Stimulated activated CD4-positive, alpha-beta T cell treated with anti-CD3 and anti-CD28 coated beads, TNF-alpha, amount 100 ng/mL, for 1 hour (primary cell): ENCODE measurements at places on chromosomes 13 and 19.

DNA sequence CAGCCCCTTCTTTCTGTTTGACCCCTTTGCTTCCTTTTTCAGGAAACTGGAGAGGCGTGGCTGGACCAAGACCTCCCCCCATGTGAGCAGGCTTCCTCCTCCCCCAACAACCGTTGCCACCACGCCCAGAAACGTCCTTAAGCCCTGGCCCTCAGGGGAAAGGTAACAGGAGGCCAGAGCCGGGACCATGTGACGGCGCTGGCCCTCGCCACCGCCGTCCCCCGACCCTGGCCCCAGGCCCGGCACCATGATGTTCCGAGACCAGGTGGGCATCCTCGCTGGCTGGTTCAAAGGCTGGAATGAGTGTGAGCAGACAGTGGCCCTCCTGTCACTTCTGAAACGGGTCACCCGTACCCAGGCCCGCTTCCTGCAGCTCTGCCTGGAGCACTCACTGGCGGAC is 14.4 kb downstream of the SAMD4B start:
- no peak for DNase-seq

- no peak for DNase-seq
Observed at GRCh38 chr13:101327871-101328270, 88.4 kb downstream of the NALCN start.

DNA sequence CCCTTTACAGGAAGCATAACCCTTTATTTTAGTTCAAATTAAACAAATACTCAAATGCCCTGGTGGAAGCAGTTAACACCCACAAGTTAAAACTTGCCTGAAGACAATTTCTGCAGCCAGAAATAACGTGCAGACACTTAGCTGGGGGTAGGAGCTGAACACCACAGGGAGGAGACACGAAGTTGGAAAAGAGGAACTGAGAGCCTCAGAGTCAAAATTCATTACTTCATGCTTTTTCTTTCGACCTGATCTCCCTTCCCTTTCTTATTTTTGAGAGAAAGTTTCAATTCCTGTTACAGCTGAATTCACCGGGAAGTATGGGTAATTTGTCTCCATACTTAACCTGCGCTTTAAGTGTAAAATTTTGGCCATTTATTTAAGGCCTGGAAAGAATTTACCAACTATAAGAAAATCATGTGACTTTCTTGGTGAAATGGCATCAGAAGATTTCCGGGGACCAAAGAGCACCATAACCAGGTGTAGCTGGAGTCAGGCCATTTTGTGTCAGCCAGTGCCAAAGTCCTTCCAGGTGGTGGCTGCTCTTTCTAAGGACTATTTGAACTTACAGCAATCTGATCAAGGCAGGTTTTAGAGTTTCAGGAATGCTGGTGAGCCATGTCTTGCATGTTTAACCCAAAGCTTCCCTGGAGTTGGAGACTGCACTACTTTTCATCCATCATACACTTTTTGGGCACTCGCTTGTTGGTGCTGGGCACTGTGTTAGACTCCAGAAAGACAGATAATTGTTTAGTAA is 46.5 kb upstream of the RCBTB2 start:
- DNase-seq: no peak

GRCh38 chr13:38730332-38730731 is 43.5 kb downstream of the FREM2 start:
- DNase-seq: no peak

DNA sequence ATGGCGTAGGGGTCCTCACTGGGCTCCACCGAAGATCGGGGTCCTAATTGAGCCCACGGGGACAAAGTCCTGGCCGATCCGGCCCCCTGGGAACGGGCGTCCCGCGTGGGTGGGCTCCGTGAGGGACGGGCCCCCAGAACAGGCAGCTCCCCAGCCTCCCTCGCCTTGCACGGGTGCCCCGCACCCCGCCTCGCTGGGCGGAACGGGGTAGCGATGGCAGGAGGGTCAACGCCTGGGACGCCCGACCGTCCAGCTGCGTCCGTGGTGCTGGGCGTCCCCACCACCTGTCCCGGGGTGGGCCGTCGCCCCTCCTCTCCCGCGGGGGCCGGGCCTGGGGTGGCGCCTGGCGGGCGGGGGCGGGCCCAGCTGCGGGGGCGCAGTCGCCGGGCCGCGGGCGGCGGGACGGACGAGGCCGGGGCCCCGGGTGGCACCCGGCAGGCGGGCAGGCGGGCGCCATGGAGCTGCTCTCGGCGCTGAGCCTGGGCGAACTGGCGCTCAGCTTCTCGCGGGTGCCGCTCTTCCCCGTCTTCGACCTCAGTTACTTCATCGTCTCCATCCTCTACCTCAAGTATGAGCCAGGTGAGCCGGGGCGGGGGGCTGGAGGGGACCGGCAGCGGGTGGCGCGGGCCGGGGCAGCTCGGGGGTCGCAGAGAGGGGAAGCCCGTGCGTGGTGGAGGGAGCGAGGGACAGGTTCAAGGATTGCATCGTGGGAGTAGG is at the start of gene TMEM38A:
Gene TMEM38A, plus strand, starts transcription at position 377 of the 717 bp plus-strand sequence. Its CDS starts 79 bp downstream, at position 456.
- no peak for DNase-seq

GRCh38 chr19:40989453-40989852 is 1.6 kb upstream of the CYP2B6 start:
- DNase-seq: no peak

GRCh38 chr19:44847144-44848035 is 1.3 kb downstream of the NECTIN2 start:
- DNase-seq: no peak

DNA sequence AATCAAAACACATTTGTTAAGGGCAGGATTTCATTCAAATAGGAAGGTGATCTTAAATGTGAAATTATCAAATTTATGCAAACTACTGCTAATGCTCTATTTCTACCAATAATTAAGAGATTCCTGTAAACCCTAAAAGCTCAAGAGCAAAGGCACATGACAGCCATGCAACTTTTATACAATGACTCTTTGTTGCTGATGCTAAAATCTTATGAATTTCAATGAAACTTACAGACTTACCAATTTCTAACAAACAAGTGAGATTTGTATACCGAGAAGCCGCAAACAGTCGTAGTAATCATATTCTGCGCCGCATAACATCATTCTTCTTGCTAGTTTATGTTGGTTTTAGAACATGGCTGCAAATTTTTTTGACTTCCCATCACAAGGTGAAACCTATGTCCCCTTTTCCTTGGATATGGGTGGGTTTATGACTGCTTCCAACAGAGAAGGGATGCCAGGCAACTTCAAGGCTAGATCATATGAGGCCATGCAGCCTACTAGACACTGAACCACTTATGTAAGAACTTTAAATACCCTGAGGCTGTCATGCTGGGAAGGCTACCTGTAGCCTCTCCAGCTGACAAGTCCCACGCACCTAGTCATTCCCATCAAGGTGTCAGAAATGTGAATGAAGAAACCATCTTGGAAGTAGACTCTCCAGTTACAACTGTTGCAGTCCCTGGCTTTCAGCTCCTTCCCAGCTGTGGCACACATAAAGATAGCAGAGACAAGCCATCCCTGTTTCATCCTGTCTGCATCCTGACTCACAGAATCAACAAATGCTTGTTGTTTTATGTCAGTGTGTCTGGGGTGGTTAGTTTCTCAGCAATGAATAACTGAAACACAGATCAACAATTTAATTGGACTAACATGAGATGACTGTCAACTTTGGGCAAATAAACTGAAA is 42.0 kb downstream of the LNX2 start:
- no peak for DNase-seq

- no peak for DNase-seq
Observed at GRCh38 chr19:18223860-18224524, 2.2 kb downstream of the PDE4C start.

DNA sequence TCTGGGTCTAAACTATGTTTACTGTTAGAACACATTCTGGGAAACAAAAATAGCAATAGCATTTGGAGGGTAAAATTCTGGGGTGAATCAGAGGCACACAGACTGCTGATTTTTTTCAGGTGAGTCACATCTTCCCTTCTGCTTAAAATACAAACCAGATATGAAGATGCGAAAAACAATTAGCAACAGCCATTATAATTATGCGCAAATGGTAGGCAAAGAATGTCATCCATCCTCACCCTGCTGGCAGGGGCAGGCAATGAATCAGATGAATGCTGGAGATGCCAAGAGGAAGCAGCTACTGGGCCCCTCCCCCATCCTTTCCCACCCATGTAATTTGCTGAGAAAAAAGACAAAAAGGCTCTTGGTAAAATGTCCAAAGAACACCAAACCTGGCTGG is 282.9 kb downstream of the KLF5 start:
- no peak for DNase-seq

DNA sequence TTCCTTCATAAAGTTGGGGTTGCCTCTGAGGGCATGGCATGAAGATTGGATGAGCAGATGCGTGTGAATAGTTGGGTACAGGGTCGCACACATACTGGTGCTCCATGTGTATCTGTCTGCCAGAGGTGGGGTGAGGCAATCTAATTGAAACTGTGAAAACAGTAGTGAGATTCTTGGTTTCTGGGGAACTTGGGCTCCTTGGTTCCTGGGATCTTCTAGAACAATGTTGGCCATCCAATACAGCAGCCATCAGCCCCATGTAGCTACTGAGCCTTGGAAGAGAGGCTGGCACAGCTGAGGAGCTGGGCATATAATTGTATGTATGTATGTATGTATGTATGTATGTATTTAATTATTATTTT is 616 bp downstream of the FCHO1 start:
- no peak for DNase-seq

DNA sequence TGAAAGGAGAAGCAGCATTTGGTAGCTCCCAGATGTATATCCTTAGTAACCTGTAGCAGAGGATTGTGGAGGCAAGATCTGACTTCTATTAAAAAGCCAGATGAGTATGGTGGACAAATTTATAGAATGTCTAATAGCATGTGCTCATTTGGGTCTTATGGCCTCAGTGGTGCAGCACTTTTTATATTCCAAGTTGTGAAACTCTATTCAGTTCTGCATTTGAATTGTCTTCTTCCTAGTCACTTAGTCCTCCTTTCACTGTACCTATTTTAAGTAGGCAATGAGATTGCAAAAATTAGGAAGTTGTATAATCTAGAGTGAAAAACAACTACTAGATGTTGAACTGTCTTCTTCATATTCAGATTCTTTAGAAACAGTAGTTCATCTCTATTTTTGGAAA is 412.5 kb upstream of the PCDH9 start:
- DNase-seq: no peak

DNA sequence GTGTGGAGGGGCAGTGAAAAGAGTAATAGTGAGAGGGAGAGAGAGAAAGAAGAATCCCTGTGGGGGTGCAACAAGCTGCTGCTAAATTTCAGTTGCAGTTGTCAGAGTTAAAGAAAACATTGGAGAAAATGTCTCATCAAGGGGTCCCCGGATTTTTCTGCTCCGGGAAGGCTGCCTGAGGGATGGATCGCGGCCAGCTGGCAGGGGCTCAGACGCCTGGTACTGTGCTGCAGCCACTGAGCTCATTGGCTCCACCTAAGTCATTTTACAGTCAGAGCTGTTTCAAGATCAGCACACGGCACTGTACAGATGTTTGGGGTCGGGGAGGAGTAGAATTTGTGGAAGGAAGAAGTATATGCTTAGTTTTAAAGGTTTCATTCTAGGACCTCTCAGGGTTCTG is 106.2 kb downstream of the SHISA2 start:
- no peak for DNase-seq

GRCh38 chr13:74839656-74840055 is 642.3 kb downstream of the TBC1D4 start:
- no peak for DNase-seq

DNA sequence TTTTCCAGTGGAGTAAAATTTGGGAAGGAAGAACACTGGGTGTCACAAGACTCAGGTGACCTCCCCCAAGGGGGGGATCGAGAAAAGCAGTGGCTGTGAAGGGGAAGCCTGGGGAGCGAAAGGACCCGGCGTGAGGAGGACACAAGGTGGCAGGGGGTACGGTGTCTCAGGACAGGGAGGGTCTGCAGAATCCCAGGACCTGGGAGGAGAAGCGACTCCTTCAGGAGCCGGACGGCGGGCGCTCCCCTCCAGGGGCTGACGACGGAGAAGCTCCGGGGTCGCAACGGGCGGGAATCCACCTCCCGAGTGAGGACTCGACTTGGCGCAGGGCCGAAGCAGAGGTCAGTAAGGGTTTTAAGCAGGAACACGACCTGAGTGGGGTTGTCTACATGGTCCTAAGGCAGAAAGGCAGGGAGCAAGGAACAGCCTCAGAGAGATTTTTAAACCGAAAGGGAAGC is 529 bp downstream of the ZNF836 start:
- DNase-seq: no peak

DNA sequence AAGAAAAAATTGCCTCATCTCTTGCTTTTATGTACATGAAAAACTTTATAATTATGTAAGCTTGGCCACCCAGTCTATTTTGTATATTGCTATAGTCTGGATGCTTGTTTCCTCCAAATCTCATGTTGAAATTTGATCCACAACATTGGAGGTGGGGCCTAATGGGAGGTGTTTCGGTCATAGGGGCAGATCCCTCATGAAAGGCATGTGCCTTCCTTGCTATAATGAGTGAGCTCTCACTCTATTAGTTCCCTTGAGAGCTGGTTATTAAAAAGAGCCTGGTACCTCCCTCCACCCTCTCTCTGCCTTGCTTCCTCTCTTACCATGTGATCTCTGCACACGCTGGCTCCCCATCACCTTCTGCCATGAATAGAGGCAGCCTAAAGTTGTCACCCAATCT is 1005.1 kb downstream of the PCDH9 start:
- DNase-seq: no peak

- no peak for DNase-seq
Observed at GRCh38 chr19:2016041-2016807, 710 bp upstream of the BTBD2 start.

- no peak for DNase-seq
Observed at GRCh38 chr13:40979232-40979631, 39.9 kb downstream of the ELF1 start.

- peak; percentile 44 for DNase-seq
Observed at GRCh38 chr13:45280751-45281634, 60.0 kb downstream of the TPT1 start.

DNA sequence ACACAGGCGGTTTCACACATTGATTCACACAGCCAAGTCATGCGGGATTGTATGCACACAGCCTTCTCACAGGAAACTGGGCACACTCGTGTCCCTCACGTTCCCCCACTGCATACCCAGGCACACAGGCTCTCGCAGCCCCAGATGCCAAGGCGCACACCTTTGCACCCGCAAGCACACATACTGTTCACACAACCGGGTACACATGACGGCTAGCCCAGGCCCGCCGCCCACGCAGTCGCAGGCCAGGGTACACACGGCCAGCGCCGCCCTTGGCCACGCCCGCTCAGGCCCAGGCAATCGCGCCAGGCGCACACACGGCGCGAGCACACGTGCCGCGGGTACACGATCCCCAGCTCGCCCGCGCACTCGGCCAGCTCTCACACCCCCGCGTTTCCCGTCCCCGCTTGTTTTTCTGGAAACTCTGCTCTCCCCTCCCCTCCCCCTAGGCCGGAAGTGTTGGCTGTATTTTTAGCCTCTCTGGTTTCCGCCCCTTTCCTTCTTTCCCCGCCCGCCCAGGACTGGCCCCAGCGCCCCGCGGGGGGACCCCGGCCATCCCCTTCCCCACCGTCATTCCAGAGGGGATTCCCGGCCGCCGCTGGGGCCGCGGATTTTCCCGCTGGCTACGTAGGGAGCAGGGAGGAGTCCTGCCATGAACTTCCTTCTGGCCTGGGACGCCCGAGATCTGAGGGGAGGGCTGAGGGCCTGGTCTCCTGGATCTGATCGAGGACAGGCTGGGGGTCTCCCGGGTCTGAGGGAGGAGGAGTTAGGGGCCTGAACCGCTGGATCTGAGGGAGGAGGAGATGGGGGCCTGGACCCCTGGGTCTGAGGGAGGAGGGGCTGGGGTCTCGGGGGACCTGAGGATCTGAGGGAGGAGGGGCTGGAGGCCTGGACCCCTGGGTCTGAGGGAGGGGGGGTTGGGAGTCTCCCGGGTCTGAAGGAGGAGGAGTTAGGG is 4.0 kb upstream of the ZFP36 start:
- DNase-seq: peak; percentile 80

GRCh38 chr13:44759384-44760360 is 183.5 kb upstream of the TSC22D1 start:
- DNase-seq: no peak
